ENCODE measurements at places on chromosomes 2 and 18.

DNA sequence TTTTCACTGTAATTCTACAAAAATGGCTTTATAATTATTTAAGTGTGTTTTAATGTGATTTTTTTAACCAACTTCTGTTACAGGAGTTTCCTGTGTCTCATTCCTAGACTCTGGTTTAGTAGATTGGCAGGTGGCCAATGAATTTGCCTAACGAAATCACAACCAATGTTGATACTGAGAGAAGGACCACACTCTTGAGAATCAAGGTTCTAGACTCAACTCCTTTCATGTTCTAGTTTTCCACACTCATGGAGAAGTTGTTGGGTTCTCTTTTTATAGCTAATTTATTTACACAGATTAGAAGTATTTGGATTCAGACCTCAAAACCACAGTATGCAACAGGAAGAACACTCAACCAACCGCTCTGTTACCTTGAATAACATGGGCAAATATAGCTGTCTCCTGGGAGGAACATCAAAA, 22.6 kb upstream of the USP34 start:
- no peak for DNase-seq

DNA sequence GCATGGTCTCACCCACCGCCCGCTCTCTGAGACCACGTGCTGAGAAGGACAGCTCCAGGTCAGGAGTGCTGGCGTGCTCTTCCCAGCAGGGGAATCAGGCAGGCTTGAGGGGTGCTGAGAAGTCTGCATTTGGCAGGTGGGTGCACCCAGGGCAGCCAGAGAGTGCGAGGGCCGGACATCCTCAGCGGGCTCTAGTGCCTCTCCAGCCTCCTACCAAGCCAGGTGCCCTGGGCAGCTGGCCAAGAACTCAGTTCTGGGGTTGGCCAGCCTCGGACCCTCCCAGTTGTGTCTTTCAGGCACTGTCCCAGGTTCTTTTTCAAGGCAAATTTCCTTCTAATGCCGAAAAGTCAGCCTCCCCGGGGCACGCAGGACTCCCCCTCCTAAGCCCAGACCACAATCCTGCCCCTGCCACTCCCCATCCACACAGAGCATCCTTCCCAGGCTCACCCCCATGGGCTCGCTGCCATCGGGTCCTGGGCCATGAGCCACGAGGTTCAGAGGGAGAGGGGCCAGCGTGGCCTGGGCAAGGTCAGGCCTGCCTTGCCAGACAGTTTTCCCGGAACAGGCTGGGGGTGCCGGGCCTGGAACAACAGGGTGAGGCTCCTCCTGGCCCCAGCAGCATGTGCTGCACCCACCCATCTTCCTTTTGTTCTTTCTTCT, 52.2 kb upstream of the GPC1 start:
- peak; percentile 59 for DNase-seq

DNA sequence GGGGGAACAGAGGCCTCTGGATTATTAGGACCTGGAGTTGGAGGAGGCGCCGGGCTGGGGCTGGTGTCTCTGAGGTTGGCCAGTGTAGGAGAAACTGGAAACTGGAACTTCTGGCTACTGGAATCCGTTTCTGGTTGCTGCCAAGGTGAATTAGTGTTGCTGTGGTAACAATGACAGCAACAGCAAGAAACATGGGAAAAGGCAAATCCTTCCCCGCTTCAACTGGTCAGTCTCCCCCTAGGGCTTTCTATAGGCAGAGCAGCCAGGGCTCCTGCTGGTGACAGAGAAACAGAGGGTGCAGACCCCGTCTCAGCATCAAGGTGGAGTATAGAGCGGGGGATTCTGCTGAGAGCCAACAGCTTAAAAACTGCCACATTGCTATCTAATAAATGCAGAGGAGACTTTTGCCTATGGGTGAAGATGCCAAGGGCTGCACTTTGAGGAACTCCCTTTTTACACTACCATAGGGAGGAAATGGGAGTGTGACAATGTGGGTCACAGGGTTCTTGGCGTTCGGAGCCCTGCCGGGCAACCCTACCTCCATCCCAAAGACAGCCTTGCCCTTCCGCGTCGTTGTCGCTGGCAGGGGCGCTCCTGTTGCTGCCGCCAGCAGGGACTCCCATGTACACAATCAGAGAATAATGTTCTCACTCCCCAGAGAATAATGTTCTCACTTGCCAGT, 81.4 kb upstream of the CABLES1 start:
- DNase-seq = no peak

- DNase-seq = no peak
These were observed 11.7 kb upstream of the CNGA3 start for GRCh38 chr2:98334439-98335078.

DNA sequence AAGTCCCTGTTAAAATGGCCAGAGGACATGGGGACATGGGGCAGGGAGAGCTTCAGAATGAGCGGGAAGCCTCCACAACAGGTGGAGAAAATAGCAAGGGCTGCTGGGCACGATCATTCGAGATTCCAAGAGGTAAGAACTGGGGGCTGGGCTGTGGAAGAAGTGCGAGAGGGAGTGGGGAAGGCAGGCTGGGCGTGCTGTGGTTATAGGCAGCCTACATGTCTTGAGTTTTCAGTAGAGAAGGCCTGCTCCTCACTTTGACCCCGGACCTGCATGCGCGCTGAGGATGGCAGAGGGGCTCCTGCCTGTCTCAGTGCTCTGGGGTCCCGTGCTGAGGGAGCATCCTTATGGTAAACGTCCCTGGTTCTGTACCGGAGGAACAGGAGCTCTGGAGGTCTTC, 115.5 kb downstream of the AGAP1 start:
- DNase-seq = no peak

GRCh38 chr2:24977631-24978030, 5.9 kb upstream of the DNAJC27 start:
- no peak for DNase-seq

- no peak for DNase-seq
These were observed 56.5 kb upstream of the TMEM247 start for GRCh38 chr2:46422717-46423394.

GRCh38 chr18:60722742-60723141, 350.2 kb upstream of the MC4R start:
- no peak for DNase-seq

DNA sequence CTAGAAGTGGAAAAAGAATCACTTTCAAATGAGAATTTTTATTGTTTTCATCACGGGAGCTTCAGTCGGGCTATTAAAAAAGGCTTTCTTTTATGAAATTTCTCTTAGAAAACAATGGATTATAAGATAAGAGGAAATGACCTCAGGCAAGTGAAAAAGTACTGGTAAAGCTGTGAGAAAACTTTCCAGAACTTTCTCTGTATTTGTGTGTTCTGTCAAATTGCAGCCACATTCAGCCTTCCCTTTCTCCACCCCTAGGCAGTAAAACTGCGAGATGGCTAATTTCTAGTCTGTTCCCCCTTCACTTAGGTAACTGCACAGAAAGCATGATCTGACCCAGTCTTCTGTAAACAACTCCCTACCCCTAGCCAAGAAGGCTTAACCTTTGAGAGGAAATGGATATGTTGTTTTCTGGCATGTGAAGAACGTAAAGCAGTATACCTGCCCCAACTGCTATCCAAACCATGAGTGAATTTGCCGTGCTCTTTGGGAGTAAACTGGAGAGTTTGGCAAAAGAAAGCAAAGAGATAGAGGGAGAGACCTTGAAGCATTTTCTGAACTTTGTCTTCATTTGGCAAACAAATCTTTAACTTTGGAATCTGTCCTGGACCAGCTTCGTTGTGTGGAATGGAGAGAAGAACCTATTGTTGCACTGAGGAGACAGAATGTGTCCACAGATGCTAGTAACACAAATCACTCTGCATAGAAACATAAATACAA, 105.4 kb downstream of the ETAA1 start:
- DNase-seq = no peak

DNA sequence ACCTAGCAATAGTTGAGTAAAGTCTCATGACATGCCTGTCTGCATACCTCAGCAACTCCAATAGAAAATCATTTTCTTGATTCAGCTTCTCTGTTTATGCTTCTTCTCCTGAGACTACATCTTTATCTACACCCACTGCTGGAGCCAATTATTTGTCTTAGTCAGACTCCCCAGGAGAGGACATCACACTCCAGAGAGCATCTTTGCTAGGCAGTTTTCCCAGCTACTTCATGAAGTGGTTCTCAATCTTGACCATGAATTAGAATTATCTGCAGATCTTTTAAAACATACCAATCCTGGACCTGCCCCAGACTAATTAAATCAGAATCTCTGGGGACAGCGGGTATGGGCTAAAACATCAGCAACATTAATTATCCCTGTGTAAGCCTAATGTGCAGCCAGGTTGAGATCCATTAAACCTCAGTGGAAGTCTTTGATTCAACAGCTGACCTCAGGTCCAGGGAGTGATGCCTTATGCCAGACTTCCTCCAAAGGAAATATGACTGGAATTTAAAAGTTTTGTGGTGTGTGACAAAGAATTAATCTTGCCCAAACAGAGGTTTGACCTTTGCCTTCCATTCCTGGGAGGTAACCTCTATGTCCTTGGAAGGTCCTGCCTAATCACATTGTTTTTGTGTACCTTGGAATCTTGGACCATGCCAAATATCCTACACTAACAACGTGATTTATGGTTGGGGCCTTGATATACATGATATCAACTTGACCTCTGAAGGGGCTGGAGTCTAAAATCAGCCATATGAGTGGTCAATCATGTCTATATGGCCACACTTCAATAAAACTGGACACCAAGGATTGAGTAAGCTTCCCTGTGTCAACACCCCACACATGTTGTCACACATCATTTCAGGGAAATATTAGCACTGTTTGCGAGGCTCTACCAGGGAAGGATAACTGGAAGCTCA, 99.3 kb upstream of the DNAJC10 start:
- DNase-seq = no peak

DNA sequence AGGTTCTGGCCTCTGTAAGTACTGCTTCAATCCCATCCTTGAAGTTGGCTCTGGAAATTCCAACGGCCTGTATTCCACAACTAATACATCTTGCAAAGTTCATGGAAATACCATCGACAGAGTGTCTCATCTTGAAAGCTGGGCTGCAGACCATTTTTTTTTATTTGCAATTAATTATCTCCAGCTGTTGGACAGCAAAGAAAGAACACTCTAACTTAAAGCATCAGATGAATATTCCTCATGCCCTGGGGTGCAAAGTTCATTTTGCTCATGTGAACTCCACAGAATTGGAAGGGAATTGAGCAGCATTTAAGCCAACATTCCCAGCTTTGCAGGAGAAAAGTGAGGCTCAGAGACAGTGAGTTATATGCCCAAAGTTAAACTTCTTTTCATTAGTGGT, 96.5 kb upstream of the PIEZO2 start:
- no peak for DNase-seq
